ENCODE measurements at places on chromosomes 12 and 14.

DNA sequence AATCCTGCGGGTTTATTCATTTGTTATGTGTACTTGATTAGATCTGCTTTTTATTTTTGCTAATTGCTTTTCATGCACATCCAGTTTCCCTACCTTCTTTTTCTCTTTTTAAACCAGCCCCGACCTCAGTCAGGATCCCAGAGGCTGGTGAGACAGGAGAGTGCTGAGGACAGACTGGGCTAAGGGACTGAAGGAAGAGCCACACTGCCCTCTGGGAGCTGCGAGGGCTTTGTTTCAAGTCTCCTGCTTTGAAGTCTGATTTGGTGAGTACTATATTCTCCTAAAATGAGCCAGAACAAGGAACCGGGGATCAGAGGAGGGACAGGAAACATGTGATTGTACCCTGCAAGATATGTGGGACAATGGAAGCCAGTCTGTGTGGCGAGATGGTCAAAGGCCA lies 23.9 kb downstream of the PRICKLE1 start:
- DNase-seq = no peak

- no peak for DNase-seq
Measured at GRCh38 chr12:24754690-24755638, 193.9 kb downstream of the BCAT1 start.

- DNase-seq = no peak
Measured at GRCh38 chr12:89461190-89461589, 63.4 kb downstream of the GALNT4 start.

DNA sequence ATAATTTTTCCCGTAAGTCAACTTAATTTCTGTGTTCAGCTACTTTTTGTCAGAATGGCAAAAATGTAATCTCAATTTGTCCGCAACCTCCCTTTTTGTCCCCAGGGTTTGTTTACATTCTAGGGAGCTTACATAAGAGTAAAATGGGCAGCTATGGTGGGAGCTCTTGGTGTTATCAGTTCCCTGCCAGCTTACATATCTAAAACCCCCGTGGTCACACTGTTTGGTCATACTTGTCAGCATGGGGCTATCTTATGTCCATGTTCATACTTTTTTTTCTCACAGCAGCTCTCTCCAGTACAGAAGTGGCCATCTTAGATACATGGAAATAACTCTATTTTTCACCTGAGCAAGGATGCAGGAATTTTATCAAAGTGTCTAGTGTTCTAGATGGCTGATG lies 16.7 kb downstream of the SLCO1C1 start:
- DNase-seq = no peak

- no peak for DNase-seq
Measured at GRCh38 chr14:86450085-86450484, 920.1 kb downstream of the FLRT2 start.

- DNase-seq = no peak
Measured at GRCh38 chr12:24780697-24781368, 168.1 kb downstream of the BCAT1 start.

DNA sequence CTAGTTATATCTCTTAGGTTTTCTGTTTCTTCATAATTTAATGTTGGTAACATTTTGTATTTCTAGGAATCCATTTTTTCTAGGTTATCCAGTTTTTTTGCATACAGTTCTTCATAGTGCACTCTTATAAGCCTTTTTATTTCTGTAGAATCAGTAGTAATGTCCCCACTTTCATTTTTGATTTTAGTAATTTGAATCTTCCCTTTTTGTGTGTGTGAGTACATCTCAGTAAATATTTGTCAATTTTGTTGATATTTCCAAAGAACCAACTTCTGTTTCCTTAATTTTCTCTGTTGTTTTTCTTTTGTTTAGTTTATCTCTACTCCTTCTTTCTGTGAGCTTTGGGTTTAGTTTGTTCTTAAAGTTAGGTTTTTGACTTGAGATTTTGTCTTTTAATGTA lies 507.3 kb upstream of the RGS6 start:
- DNase-seq = no peak

- no peak for DNase-seq
Measured at GRCh38 chr12:112820796-112821195, 29.2 kb downstream of the RPH3A start.

- no peak for DNase-seq
Measured at GRCh38 chr14:104435147-104436046, 144.2 kb upstream of the C14orf180 start.

DNA sequence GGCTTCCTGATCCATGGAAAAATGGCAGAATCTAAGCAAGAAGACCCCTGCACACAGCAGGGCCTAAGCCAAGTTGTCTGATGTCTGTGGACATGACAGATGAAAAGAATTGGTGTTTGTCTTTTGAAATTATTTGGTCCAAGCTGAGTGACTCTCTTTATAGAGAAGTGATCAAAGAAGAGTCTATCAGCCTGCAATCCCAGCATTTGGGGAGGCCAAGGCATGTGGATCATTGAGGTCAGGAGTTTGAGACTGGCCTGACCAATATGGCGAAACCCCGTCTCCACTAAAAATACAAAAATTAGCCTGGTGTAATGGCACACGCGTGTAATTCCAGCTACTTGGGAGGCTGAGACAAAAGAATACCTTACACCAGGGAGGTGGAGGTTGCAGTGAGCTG lies 64.8 kb upstream of the TUNAR start:
- no peak for DNase-seq

DNA sequence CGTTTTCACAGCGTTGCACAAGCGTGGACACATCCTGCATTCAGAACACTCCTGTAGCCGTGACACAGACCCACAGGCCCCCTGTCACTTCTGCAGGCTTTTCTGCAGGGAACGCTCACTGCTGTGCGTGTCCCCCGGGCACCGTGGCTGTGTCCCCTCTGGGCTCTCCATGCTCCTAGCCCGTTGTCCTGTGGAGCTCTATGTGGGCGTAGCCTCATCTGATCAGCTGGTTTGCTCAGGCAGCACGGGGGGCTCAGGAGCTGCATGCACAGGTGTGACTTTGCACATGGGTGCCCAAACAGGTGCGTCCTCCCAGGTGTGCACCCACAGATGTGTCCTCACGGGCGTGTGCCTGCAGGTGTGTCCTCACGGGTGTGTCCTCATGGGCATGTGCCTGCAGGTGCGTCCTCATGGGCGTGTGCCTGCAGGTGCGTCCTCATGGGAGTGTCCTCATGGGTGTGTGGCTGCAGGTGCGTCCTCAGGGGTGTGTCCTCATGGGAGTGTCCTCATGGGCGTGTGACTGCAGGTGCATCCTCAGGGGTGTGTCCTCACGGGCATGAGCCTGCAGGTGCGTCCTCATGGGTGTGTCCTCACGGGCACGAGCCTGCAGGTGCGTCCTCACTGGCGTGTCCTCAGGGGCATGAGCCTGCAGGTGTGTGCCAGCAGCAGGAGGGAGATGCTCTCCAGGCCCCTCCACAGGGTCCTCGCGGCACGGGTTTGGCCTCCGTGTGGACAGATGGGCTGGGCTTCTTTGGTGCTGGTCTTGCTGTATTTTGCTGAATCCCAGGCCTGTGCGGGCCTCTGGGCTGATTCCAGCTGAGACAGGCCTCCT lies 17.5 kb downstream of the MTA1 start:
- DNase-seq = no peak

GRCh38 chr14:25828562-25828961 lies 769.3 kb downstream of the NOVA1 start:
- no peak for DNase-seq

DNA sequence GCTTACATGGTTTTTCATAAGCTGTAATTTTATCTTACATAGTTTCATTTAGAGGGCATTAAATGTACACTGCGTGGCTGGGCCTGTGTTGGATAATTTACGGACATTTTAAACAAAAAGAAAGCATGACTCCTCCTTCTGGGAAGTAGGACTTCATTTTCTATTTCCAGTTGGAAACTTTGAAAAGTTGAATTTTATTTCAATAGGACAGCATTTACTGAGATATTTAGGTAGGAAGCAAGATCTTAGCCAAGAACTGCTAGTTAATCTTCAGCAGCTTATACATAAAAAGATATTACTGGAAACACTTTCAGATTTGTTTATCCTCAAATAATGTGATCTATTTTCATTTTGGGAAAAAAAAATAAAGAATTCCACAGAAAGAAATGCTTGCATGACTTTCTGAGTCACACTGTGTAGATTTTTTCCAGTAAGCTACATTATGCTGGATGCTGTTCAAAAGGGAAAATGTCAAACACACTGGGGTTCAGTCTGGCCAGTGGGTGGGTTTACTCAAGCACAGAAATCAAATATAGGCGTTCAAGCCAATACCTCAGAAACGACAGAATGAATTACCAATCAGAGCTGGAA lies 239.4 kb upstream of the KRR1 start:
- DNase-seq = no peak

DNA sequence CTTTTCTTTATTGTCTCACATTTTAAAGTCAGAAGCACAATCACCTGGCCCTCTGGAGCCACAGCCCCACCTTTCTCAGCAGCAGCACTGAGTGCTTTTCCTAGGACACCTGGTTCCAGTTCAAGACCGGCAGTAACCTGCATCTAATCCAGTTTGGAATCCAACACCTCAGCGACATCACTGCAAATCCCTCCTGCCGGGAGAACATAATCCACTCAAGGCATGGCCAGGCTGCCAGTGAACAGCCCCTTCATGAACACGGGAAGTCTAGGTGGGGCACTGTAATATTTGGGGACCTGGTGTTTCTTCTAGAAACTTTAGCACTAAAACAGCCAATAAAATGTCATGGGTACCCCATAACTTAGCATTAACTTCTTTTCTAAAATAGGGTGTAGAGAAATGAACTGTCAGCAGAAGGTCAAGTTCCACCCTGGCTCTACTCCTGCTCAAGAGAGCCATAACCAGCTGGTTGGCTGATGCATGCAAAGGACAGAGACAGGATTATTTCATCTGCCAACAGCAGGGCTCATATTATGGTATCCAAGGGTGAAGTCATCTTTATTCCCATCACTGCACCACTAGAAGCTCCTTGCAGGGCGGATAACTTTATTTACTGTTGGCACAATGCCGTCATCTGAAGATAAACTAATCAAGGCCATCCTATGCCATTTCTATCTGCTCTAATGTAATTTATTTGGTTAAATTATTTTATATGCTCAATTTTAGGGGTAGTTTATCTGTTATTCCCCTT lies 76.7 kb downstream of the TTC7B start:
- DNase-seq = no peak

DNA sequence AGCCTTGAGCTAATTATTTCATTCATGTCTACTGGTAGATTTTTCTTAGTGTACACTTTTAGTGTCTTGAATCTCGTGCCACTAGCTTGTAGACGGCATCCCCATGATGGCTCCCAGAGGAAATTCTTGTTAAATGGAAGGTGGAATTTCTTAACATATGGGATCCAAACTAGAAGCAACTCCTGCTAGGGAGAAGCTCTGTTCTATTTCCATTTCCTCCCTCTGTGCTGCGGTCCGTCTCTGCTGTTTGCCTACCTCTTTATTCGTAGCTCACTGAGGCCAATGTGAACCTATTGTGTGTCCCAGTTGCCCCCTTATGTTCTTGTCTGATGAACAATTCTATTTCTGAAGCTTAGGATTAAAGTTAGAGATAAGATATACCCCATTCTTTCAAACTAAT lies 588 bp downstream of the PIK3C2G start:
- DNase-seq = no peak

DNA sequence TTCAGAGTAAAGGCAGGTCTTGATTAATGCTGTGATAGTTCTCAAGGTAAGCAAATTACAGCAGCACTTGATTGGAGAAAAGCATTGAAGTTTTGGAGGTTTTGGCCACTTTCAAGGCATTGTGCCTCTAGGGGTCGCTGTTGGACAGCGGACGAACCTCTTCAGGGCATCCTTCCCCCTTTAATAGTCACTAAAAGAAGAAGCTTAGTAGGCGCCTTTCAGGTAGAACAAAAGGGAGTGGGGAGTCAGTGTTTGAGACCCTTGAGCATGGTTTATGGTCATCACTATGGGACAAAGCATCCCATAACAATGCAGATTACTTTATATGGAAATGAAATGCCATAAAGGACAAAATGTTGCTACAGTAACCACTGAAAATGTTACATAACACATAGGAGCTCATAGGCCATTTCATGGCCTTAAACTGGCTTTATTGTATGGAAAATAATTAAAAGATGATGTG lies 199.5 kb upstream of the DCN start:
- DNase-seq = peak; percentile 57

GRCh38 chr12:104138797-104139152 lies 765 bp upstream of the NFYB start:
- no peak for DNase-seq

Measured in NCI-H2171 (cell line).